ENCODE measurements at places on chromosomes 6 and 20.

GRCh38 chr6:75557068-75557467 lies 44.6 kb upstream of the SENP6 start:
- no peak for DNase-seq

- peak; percentile 68 for DNase-seq
Observed at GRCh38 chr6:79538106-79538971, 1.1 kb upstream of the LCA5 start.

DNA sequence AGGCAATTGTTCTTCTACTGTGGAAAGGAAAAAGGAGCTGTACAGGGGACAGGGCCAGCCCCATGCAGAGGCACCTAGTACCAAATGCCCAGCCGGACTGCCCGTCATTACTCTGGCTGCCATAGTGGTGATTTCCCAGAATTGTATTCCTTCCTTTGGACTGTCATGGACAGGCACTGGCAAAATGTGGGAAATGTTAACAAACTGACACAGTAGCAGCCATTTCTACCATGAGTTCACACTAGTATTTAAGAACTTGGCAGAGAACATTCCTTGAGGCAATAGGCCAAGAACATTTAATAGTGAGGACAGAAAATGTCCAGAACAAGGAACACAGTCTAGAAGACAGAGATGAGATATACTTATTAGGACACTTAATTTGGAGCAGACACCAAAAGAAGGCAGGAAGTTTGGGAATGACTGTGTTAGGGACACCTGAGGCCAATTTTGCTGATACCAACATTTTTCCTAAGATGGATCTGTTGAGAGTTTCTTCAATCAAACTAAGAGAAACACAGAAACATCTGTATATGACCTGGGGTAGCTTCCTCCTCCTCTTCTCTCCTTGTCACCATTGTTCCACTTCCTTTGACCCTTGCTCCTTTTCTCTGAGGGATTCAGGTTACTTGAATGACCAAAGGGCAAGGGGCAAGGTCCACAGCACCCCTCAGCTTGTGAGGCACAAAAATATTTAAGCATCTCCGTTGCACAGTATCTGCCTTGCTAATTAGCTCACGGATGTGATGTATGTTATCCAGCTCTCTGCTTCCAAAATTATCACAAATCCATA lies 14.9 kb downstream of the ADTRP start:
- no peak for DNase-seq

DNA sequence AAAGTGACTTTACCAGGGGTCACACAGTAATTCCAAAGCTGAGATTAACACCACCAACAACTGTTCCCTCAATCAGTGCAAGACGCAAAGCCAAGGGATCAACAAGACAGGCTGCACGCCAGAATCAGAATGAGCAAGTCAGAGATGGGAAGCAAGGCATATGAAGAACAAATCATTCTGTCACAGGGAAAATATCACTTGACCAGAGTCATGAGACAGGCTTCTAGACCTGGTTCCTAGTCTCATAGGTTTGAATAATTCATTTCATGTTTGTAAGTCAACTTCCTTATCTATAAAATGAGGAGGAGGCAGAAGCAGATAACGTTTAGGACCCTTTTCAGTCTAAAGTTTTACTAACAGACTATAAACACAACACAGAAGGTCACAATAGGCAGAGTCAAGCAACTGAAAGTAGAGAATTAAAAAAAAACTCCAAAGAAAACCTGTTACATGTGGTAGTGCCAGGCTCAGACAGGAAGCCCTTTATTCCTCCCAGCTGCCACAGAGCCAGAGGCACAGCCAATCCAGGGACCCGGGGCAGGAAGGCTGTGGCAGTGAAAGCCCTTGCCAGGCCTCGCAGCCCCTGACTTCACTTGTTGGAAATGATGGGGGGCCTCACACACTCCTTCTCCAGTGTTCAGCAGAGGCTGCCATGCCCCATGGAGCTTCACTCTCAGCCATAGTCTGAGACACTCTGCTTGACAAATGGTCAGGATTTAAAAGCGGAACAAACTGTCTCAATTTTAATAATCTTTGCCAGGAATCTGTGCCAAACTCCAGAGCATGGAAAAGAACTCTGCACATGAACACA lies 29.2 kb upstream of the DST start:
- no peak for DNase-seq

- DNase-seq = no peak
Observed at GRCh38 chr6:45652416-45652815, 274.7 kb upstream of the SUPT3H start.

GRCh38 chr6:79668381-79668780 lies 37.3 kb downstream of the SH3BGRL2 start:
- no peak for DNase-seq

GRCh38 chr6:26318459-26319404 lies 46.3 kb upstream of the BTN3A2 start:
- no peak for DNase-seq

DNA sequence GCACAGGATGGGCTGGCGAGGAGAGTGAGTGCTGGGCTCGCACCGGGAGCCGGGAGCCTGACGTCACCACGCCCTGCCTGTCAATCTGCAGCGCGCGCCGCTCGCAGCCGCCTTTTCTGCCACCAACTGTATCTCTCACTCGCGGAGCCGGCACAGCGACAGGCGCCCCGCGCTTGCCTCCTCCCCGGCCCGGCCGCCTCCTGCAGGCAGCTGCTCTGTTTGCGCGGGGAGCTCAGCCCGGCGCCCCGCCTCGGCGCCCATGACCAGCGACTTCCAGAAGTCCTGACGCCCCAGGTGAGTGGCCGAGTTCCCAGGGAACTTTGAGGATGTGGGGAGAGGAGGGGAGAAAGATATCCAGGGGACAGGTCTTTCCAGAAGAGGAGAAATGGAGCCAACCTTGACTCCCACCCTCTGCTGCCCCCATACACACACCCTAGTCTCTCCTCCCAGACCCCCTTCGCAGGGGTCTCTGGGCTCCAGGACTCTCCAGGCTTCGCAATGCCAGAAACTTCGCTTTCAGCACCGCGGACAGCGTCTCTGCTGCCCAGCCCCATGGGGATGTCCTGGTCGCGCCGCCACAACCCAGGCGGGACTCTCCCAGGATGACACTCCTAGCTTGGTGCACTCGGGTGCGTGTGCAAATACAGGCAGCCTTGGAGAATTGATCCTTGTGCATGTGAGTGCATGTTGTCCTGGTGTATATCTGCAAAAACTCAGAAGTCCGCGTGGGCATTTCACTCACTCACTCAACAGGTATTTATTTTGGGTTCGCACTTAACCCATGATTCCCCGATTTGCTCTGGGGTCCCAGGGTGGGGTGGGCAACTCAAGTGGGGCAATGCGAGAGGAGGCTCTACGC lies at the start of gene GPR6:
Gene GPR6 (plus strand): TSS at position 138 of the 859 bp plus-strand sequence. CDS start 802 bp downstream, outside the sequence.
- peak; percentile 48 for DNase-seq

DNA sequence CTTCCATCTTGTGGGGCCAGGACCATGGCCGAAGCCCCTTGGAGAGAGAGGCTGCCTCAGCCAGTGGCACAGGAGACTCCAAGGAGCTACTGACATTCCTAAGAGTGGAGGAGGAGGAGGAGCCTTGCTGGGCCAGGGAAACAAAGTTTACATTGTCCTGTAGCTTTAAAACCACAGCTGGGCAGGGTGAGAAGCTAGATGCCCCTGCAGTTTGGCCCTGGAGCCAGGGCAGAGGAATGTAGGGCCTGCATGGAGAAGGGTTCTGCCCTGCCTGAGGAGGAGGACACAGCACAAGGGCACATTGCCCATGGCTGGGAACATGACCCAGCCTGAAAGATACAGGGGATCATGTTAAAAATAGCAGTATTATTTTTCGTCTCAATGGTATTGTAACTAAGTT lies 37.4 kb downstream of the PLCG1 start:
- no peak for DNase-seq

GRCh38 chr6:38316099-38316868 lies 323.4 kb downstream of the BTBD9 start:
- DNase-seq = no peak

DNA sequence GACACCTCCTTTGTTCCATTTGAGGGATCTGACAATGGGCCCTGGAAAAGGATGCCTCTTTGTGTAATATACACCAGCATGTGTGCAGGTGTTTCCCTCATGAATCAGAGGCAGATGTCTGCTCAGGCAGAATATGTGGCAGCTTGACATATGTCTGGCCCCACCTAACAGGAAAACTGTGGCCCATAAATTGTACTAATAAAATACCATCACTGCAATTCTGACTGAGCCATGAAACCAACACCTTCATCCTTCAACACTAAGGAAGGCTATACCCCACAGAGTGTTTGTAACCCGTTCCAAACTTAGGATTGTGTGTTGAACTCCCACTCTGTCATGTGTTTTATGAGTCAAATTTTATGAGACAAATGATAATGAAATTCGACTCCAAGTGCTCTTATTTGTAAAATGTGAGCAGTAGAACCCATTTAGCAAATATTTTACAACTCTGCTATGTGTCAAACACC lies 22.7 kb downstream of the LAMA4 start:
- DNase-seq = peak; percentile 41

GRCh38 chr6:116492331-116493067 lies 18.9 kb upstream of the CALHM5 start:
- DNase-seq = peak; percentile 9

DNA sequence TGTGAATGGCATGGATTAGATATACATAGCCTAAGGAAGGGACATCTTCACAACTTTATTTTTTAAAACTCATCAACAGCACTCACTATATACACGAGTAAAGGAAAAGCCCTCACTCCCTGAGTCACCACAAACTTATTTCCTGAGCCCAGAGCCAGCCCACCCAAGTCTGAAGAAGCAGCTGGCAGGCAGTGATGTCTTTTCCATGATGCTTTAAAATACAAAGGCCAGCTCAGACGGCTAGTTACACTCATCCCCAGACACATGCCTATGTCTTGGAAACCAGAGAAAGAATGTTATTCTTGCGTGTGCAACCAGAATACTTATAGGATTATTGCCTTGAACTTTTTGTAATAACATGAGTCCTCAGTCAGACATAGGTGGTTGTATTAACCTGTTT lies 114.4 kb downstream of the ADGRG6 start:
- DNase-seq = peak; percentile 63

- no peak for DNase-seq
Observed at GRCh38 chr6:96704713-96705112, 132.6 kb downstream of the GPR63 start.

DNA sequence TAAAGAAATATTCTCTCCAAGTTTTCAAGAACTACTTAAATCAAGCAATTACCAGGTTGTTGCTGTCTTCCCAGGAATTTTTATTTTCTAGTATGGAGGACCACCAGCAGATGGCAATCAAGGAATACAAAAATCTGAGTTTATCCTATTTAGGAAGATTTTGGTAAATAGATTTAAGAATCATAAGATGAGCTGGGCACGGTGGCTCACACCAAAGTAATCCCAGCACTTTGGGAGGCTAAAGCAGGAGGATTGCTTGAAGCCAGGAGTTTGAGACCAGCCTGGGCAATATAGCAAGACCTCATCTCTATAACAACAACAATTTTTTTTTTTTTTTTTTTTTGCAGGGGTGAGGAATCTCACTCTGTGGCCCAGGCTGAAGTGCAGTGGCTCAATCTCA lies 19.3 kb upstream of the SEC63 start:
- DNase-seq = peak; percentile 39

DNA sequence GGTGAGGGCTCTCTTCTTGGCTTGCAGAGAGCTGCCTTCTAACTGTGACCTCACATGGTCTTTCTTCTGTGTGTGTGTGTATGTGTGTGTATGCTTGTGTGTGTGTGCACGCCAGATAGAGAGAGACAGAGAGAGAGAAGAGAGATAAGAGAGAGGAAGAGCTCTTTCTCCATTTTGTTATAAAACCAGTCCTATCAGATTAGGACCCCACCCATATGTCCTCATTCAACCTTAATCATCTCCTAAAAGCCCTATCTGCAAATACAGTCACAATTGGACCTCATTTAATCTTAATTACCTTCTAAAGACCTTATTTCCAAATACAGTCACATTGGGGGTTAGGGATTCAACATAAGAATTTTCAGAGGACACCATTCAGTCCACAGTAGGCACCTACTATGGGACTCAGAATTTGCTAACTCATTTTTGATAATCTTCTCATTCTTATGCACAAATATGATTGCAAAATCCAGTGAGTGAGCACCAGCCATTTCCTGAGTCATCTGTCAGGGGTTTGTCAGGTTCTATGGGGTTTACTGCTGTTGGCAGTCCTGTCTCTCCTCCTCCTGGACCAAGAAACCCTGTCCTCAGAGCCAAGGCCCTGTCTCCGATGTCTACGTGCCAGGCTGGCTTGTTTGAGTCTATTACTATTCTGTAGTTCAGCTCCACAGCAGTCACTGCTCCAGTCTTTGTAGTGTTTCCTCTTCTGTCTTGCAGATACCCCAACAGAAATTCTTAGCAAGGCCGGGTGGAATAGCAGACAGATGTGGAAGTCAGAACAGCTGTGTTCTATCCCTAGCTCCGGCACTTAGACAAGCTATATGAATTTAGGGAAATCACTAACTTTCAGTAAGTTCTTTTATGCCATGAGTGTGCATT lies 59.0 kb upstream of the FAM184A start:
- DNase-seq = no peak

DNA sequence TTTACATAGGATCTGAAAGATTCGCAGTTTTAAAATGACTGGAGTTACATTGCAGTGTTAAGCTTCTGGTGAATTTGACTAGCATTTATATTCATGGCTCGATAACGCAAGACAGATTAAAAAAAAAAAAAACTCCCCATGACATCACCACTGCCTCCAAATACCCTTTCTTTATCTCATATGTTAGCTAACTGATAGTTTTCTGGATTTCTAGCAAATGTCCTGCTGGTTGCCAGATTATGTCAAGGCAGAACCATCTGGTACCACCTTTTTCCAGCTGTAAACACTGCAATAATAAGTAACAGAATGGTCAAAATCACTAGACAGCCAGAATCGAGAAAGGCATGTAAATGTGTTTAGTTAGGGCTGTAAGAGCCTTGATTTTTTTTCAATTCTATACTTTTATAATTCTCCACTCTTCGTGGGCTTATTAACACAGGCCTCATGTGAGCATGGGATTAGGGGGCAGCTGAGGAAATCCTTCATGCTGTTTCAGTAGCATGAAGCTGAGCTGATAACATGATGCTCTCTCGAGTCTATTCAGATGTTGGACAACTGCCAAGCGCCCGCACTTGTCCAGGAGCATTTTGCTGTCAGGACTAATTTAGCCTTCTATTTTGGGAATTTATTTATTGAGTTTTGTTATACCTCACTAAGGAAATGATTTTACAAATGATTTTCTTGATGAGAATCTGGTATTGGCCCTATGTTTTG lies 166.0 kb upstream of the SCGN start:
- no peak for DNase-seq

GRCh38 chr6:36853325-36853724 lies 14.1 kb upstream of the CPNE5 start:
- DNase-seq = peak; percentile 42
